ENCODE measurements at places on chromosomes 4 and X.

GRCh38 chr4:95508421-95508820 lies 40.4 kb downstream of the UNC5C start:
- DNase-seq, result no peak

GRCh38 chrX:124388562-124388961 lies 42.2 kb downstream of the SH2D1A start:
- peak; percentile 41 for DNase-seq

- no peak for DNase-seq
Measured at GRCh38 chr4:7383266-7383665, 51.5 kb downstream of the PSAPL1 start.

- no peak for DNase-seq
Measured at GRCh38 chrX:25028726-25029125, 13.0 kb upstream of the ARX start.

GRCh38 chr4:77040854-77041725 lies 34.7 kb downstream of the CCNI start:
- no peak for DNase-seq

- no peak for DNase-seq
Measured at GRCh38 chr4:14800977-14801376, 201.3 kb upstream of the CPEB2 start.

- DNase-seq, result no peak
Measured at GRCh38 chrX:153634236-153634635, 12.8 kb upstream of the DUSP9 start.

- DNase-seq, result no peak
Measured at GRCh38 chrX:123422875-123423274, 238.8 kb downstream of the GRIA3 start.

- DNase-seq, result no peak
Measured at GRCh38 chr4:88991746-88992145, 65.2 kb downstream of the FAM13A start.

- peak; percentile 4 for DNase-seq
Measured at GRCh38 chr4:138182838-138183426, 59.2 kb downstream of the SLC7A11 start.

DNA sequence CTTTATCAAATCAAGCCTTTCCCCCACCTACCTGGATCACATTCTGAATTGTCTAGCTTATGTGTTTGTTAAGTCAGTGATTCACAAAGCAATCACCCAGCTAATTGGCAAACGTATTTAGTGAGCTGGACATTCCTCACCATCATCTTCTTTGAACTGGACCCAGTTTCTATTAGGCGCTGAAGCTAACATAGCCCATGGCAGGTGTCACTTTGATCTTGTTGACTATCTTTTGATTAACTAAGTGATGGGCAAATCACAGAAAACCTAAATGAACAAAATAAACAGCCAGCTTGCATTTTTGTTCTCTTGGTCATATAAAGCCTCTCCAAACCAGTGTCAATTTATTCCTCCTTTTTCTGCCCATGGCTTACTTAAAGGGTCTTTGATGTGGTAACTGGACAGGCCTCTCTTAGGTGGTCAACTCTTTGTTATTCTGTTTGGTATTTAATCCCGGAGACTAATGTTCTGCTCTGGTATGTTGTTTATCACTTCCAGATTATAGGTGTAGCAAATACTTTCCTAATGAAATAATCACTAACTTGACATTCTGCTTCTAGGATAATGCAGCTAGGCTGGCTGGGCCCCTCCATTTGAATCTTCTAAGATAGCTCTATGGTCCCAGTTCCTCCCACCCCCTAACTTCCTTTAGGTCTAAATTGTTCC lies 105.3 kb upstream of the SMIM10 start:
- no peak for DNase-seq

- peak; percentile 9 for DNase-seq
Measured at GRCh38 chr4:84877051-84877833, 89.2 kb downstream of the WDFY3 start.

DNA sequence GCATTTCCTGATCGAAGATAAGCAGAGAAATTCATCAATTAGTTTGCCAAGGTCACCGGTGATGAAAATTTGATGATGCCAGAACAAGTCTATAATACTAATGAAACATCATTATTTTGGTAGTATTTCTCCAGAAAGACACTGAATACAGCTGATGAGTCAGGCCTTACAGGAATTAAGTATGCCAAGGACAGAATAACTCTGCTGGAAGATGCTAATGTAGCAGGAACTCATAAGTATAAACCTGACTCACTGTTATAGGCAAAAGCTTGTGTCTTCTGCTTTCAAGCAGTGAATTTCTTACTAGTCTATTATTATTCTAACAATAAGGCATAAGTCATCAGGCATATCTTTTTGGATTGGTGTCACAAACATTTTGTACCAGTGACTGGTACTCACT lies 1825.1 kb upstream of the IGFBP7 start:
- DNase-seq, result no peak

DNA sequence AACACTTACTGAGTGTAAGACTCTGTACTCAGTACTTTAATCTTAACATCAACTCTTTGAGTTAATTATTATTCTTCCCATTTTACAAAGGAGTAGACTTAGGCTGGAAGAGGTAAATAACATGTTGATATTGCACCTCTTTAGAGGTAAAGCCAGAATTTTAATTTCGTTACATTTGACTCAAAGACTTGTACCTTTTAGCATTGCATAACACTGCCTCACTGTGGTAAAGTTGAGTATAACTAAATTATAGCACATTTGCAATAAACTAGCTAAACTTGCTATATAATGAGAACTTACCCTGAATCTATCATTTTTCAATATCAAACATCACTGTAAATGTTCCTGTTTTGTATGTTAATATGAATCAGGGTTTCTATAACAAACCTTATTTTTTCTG lies 218.5 kb downstream of the PRR32 start:
- no peak for DNase-seq

DNA sequence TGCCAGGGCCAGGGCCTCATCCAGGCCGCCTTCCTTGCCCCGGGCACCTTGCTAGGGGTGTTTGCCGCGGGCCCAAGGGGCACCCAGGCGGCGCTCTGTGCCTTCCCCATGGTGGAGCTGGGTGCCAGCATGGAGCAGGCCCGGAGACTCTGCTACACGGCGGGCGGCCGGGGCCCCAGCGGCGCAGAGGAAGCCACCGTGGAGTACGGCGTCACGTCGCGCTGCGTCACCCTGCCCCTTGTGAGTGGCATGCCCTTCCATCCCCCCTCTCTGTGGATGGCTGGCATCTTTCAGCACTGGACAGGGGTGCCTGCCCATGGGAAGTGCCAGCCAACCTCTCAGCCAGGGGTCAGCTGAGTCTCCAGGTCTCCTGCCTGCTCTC lies 3.6 kb downstream of the PLXNB3 start:
- no peak for DNase-seq

DNA sequence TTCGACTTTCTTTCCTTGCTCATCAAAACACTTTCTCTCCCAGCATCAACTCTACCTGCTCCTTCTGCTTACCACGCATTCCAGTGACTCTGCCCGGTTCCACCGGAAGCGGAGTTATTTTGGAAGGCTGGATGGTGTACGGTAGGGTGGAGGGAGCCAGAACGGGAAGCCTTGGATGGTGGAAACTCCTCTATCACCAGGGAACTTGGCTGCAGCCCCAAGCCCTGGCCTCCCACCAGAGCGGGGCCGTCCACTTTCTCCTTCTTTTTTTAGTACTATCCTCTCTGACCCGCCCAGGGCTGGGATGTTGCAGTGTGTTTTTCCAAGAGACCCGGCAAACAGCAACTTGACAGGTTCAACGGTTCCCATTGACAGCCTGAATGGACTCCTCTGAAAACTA lies 27.6 kb downstream of the ADGRG2 start:
- no peak for DNase-seq

DNA sequence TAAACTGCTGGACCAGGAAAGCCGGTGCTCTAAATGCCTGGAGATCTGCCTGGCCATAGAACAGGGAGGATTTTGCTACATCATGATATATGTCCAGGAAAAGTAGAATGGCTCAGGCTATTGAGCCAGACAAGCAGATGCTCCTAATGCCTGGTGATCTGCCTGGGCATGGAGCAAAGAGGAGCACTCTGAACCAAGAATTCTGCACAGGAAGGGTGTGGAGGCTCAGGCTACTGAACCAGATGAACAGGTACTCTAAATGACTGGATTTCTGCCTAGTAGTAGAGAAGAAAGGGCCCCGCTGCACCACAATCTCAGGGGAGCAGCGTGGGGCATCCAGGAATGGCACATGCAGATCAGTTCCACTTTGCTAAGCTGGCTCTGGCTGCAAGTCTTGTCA lies 607.9 kb downstream of the ANKRD50 start:
- DNase-seq, result no peak

DNA sequence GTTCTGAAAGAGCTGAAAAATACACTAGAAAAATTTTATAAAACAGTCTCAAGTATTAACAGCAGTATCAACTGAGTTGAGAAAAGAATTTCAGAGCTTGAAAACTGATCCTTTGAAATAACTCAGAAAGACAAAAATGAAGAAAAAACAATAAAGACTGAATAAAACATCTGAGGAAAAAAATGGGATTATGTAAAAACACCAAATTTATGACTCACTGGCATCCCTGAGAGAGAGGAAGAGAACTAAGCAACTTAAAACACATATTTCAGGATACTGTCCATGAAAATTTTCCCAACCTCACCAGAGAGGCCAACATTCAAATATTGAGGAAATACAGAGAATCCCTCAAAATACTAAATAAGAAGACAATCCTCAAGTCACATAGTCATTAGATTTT lies 22.9 kb downstream of the PABPC4L start:
- no peak for DNase-seq

DNA sequence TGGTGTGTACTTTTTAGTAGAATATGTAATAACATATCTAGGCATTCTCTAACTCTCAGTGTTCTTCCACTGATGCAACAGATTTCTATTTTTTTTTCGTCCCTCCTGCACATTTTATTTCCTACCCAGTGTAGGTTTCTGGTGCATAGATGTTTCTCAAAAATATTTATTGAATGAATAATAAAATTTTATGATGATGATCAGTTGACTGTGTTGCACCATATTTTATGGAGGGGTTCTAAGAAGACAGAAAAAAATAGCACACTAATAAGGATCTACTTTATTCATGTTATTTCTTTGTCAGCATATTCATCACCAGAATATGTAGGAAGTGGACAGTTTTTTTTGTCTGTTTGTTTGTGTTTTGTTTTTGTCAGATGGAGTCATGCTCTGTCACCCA lies 2529.3 kb downstream of the ARAP2 start:
- no peak for DNase-seq

DNA sequence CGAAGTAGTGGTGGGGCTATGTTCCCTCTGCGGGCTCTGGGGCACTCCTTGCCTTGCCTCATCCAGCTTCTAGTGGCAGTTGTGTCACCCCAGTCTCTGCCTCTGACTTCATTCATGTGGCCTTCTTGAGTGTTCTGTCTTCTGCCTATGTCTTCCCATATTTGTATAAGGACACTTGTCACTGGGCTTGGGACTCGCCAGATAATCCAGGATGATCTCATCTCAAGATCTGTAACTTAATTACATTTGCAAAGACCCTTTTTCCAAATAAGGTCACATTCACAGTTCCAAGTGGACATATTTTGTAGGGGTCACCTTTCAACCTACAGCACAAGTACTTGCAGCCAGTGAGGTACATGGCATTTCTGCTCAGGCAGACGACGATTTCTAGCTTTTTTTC lies 30.3 kb upstream of the CLDN24 start:
- DNase-seq, result no peak

DNA sequence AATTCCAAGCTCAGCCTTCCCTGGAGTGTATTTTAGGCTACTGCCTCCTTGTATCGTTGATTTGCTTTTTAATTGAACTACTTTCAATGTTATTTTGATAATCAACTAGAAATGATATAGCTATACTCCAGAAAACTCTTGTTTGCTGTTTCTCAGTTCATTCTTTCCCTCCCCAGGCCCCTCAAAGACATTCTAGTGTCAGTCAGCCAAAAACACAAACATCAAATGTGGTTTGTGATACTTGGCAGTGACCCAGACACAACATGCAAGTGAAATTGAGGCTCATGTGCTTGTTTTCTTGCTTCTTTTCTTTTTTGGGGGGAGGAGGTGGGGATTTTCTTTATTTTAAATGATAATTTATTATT lies 7.6 kb downstream of the FAT4 start:
- DNase-seq, result peak; percentile 42

GRCh38 chrX:120242813-120243212 lies 7.8 kb upstream of the ZBTB33 start:
- DNase-seq, result no peak

DNA sequence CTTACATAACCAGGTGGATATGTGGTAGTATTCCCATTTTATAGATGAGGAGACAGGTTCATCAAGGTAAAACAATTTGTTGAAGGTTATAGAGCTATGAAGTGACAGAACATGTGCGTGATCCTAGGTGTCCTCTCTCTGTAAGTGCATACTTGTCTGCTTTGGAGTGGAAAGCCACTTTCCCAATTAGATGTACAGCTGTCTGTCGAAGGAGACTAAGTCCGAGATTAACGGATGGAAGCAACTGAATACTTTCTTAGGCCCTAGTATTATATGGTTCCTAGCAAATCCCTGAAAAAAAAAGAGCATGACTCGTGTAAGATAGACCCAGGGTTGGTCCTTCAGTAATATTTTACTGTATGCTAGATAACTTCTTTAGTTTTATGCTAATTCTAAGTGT lies 19.7 kb downstream of the TMEM131L start:
- no peak for DNase-seq

DNA sequence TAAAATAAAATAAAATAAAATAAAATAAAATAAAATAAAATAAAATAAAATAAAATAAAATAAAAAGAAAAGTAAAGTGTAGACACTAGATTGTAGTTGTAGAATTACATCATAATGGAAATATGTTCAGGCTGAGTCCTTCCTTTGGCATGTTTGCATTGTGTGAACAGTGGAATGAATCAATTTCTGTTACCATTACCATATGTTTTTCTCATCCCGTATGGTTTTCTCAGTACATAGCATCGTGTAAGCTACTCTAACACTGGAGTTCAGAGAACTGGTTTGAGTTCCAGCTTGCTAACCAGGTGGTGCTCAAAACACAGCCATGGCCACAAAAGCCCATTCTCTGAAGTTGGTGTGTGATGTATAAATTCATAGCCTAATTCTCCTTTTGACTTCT lies 45.9 kb downstream of the USP11 start:
- peak; percentile 15 for DNase-seq

- DNase-seq, result no peak
Measured at GRCh38 chr4:52369649-52370048, 289.5 kb downstream of the USP46 start.

- DNase-seq, result no peak
Measured at GRCh38 chrX:14529290-14529989, at the start of gene GLRA2. TSS of gene GLRA2 (plus strand) at chrX:14529536. CDS start at chrX:14530058, 522 bp downstream.

- no peak for DNase-seq
Measured at GRCh38 chr4:164935363-164935762, 42.1 kb downstream of the TRIM61 start.

DNA sequence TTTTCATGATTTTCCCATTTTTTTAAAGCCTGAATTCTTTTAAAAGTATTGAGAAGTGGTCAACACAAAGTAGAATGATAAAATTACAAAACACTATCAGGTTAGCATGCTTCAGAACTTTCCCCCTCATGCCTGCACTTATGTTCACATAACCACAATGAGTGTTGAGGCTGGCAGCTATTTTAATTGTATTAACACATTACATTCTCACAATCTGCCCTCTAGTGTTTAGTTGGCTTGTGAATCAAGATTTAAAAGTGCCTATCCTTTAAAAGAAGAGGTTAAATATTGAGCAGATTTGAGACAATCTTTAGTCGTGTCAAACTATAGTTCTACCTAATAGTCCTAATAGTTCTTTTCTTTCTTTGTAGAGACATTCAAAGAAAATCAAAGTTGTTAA lies 93.6 kb upstream of the NAP1L5 start:
- peak; percentile 6 for DNase-seq

Data from Daoy (cell line).